ENCODE measurements at places on chromosomes 6 and 20. TPM values are rescaled to one million over a fixed set of nuclear protein-coding genes. Genes with fewer than 3 reads are reported as not detected.

GRCh38 chr6:1255636-1256365 lies 56.1 kb upstream of the FOXQ1 start:
- DNase-seq: no peak

DNA sequence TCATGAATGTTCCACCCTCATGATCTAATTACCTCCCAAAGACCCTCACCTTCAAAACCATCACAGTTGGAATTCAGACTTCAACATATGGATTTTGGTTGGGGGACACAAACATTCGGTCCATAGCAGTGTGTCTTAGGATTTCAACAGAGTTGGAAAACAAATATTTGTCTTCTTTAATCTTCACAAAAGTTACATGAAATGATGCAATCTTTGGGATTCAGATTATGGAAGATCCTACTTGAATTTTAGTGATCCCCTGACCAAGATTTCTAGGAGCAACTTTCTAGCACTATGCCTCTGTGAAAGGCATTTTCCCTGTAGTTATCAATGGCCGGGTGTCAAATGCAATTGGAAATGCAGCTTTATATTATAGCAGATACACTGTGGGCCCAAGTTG lies 86.5 kb downstream of the TRMT11 start:
- no peak for DNase-seq

DNA sequence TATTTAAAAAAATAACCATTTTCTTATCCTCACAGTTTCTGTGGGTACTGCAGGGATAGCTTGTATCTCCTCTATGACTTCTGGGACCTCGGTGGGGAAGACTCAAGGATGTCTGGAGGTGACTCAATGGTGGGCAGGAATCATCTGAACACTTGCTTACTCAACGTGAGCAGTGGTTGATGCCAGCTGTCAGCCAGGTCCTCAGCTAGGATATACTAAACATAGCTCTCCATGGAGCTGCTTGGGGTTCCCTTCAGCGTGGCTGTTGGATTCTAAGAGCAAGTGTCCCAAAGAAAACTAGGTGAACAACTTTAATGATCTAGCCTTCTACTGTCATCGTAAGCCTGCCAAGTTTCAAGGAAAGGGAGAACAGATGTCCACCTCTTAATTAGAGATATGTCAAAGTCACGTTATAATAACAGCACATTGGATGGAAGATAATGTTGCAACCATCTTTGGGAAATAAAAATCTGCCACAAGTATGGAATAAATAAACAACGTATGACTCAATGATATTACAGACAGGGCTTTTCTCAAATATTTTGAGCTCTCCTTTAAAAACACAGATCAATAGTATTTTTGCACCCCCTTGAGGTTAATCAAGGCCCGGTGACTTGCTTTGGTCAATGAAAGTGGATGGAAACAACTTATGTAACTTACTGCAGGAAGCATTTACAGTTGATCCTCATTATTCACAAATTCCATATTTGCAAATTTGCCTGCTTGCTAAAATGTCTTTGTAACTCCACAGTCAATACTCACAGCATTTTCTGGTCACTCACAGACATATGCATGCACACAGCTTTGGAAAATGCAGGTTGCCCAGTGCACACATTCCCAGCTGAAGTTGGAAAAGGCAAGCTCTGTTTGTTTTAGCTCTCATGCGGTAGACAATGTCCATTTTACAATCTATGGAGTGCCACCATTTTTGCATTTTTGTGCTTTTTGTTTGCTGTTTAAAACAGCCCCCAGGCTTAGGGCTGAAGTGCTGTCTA lies 6.6 kb upstream of the HEBP2 start:
- no peak for DNase-seq

- DNase-seq: no peak
These were observed 9.2 kb downstream of the BHLHE23 start for GRCh38 chr20:62997417-62998035.

GRCh38 chr6:168624540-168624939 lies 183.6 kb downstream of the SMOC2 start:
- DNase-seq: no peak

DNA sequence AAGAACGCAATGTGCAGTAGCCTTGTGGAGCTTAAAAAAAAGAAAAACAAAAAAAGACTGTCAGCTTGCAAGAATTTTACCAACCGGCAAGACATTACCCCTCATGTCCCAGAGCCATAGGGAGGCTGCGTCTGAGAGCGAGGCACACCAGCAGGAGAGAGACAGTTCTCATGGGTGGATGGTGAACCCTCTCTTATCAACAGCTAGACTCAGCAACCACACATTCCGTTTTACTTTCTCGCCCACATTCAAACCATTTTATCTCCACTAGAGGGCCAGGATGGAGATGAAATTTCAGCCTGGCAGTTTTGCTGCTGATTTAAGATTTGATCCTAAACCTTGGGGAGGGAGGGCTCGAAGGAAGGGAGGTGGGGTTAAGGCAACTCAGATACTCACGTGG lies 247.0 kb downstream of the ATXN1 start:
- DNase-seq: peak; percentile 70

- no peak for DNase-seq
These were observed 60.0 kb downstream of the NRN1 start for GRCh38 chr6:5946701-5947100.

DNA sequence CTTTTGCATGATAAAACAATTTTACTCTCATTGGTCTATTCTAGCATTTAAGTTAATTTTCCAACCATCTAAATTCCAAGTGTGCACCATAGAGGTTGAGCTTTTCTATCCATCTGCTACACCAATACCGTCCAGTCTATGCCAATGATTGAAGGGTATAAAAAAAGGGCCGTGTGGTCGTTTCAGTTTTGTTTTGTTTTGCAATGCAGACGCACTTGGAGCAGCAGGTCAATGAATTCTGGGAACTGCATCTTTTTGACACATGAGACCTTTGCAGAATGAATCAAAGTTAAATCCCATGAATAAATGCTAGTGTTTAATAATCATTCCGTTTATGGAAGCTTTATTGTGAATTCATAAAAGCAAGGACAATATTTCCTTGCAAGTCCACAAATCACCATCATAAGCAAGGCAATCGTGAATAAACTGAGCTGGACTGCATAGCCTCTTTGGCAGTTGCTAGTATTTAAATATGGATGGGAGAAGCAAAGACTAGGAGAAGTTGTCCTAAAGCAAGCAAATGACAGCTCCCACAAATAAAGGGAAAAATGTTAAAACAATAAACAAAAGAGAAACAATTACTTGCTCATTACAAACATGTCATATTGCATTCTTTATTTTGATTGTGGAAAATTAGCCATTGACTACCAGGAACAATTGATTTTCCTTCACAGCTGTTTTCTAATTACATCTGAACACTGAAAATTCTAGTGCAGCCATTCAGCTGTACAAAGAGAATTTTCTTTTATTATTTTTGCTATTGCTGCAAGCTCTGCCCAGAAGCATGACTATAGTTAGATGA lies 649.7 kb upstream of the GJE1 start:
- no peak for DNase-seq

DNA sequence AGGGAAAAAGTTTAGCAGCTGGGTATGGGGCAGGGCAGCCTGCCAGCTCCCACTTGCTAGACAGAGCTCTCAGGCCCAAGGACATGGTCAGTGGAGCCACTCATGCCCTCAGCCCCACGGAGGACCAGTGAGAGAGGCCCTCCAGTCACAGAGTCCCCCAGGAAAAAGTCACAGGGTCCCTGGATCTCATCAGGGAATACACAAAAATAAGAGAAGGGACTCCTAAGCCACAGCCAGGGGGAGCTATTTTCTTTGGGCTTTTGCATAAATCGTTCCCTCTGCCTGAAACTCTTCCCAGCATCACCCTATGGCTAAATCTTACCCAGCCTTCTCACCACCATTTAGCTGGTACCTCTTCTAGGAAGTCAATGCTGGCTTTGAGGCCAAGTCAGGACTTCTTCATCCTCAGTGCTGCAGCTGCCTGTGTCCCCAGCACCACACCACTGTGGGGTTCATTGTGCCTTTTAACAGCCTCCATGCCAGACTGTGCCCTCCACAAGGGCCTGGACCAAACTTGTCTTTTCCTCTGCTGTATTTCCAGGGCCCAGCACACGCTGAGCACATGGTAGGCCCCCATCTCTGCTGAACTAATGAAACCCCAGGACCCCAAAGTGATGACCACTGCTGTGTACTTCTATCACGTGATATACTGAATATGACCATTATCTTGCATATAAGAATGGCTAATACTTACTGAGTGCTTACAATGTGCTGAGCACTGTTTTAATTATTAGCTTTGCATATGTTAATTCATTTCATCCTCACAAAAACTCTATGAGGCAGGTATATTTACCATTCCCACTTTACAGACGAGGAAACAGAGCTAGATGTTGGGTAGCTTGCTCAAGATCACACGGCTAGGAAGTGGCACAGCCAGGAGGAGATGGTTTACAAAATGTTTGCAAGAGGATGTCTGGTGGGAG lies 2.0 kb downstream of the ZNF335 start:
- peak; percentile 78 for DNase-seq

IFNGR1 gene
- total RNA-seq: 15.8 TPM

GPLD1 gene
- total RNA-seq: 3.9 TPM

HLA-DQB1 gene
- total RNA-seq: not detected

ZNF337 gene
- total RNA-seq: 12.8 TPM

CLDN20 gene
- total RNA-seq: not detected
